ENCODE measurements at places on chromosomes 12 and 14. TPM values are rescaled to one million over a fixed set of nuclear protein-coding genes. Genes with fewer than 3 reads are reported as not detected.

The DPPA3 gene
- total RNA-seq = not detected

The BDKRB1 gene
- total RNA-seq = not detected

The SLC38A4 gene
- total RNA-seq = not detected

The PRPH gene
- total RNA-seq = not detected

DNA sequence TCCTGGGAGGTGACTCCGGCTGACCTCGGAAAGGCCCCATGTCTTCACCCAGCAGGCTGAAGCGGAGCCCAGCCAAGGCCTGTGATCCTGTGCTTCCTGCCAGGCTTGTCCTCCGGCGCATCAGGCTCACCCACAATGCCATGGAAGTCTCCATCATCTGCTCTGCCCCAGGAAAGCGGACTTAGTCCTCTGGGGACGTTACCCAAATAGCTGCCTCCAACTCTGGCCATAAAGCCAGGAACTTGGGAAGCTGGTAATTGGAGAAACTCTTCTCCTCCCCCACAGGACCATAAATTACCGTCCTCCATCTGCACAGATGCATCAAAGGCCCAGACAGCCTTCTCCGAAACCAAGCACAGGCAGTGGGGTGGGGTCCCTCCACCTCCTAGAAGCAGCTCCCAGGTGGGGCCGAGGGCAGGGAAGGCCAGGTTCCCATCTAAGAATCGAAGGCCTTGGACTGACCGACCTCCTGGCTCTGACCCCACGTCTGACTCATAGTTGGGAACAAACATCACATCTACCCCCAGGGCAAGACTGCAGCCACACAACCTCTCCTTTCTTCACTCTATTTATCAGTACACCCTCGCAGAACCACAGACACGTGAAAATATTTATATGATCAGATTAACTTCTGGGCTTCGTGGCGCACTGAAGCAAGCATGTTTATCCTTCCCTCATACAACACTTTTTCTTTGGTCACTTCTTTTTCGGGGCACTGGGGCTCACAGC lies 56.4 kb downstream of the PITPNM2 start:
- H3K4me1 ChIP-seq = peaks cover 28% of the 10 kb centered on the region
- H3K4me3 ChIP-seq = peak overlapping the region; percentile 30
- H3K27me3 ChIP-seq = no peaks in the 10 kb centered on the region
- DNase-seq = no peak

DNA sequence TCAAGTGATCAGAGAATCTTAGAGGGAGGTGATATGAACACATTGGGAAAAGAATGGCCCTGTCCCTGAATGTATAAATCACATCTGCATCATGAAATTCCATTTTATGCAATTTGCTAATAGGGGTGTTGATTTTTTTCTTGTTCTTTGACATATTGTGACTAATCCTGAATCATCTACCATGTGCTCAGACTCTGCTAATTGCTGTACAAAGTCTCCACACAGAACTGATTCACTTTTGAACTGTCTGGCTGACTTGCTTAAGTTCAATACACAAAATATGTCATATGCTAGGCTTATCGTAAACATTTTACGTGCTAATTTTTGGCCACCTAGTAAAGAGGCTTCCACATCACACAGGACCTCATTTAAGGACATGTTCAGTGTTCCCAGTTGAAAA lies 2.6 kb downstream of the TMEM132D start:
- no peak for DNase-seq
- no peaks in the 10 kb centered on the region for H3K36me3 ChIP-seq
- no peaks in the 10 kb centered on the region for H3K27me3 ChIP-seq
- H3K4me1 ChIP-seq = no peaks in the 10 kb centered on the region
- H3K4me3 ChIP-seq = no peak overlapping the region

DNA sequence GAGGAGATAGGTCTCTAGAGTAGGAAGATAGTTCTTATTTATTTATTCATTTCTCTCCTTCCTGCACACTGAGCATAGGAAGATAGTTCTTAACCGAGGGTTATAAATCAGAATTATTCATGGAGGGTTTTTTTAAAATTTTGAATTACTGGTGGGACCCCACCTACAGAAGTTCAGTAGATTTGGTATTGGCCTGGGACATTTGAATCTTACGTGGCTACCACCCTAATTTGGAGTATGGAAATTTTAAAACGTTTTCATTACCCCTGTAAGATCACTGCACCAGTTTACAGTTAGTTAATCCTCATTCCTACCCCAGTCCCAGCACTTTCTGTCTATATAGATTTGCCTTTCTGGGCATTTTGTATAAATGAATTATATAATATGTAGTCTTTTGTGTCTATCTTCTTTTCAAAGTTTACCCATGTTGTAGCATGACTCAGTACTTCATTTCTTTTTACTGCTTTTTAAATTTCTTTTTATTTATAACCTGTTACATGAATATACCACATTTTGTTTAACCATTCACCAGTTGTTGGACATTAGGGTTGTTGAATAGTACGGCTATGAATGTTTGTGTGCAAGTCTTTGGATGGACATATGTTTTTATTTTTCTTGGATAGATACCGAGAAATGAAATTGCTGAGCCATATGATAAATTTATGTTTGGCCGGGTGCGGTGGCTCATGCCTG lies 44.9 kb downstream of the YLPM1 start:
- DNase-seq = no peak
- H3K27me3 ChIP-seq = no peaks in the 10 kb centered on the region
- peaks cover 44% of the 10 kb centered on the region for H3K36me3 ChIP-seq
- H3K27ac ChIP-seq = no peak overlapping the region
- H3K4me1 ChIP-seq = no peaks in the 10 kb centered on the region

DNA sequence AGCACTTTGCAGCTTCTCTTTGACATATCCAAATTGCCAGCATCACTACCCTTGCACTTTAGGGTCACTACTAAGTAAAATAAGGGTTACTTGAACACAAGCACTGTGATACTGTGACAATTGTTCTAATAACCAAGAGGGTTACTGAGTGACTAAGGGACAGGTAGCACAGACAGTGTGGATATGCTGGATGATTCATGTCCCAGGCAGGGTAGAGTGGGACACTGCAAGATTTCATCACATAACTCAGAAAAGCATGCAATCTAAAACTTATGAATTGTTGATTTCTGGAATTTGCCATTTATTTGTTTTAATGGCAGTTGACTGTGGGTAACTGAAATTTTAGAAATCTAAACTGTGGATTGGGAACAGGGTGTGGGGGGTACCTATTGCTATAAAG lies 218.8 kb downstream of the KITLG start:
- H3K4me1 ChIP-seq = no peaks in the 10 kb centered on the region
- no peaks in the 10 kb centered on the region for H3K36me3 ChIP-seq
- H3K4me3 ChIP-seq = no peak overlapping the region

- H3K4me3 ChIP-seq = no peak overlapping the region
- no peaks in the 10 kb centered on the region for H3K27me3 ChIP-seq
- peaks cover 3% of the 10 kb centered on the region for H3K4me1 ChIP-seq
- H3K27ac ChIP-seq = no peak overlapping the region
Observed at GRCh38 chr12:1911598-1912575, 6.6 kb downstream of the CACNA2D4 start.

- H3K4me1 ChIP-seq = peaks cover 4% of the 10 kb centered on the region
- peak overlapping the region; percentile 88 for H3K4me3 ChIP-seq
- H3K27ac ChIP-seq = peak overlapping the region; percentile 22
- H3K36me3 ChIP-seq = no peaks in the 10 kb centered on the region
- H3K27me3 ChIP-seq = no peaks in the 10 kb centered on the region
Observed at GRCh38 chr12:69739287-69740191, 879 bp downstream of the RAB3IP start.
